ENCODE measurements at places on chromosomes 16 and 17.

- peak; percentile 87 for DNase-seq
Observed at GRCh38 chr16:56547120-56547948, 17.5 kb upstream of the MT4 start.

DNA sequence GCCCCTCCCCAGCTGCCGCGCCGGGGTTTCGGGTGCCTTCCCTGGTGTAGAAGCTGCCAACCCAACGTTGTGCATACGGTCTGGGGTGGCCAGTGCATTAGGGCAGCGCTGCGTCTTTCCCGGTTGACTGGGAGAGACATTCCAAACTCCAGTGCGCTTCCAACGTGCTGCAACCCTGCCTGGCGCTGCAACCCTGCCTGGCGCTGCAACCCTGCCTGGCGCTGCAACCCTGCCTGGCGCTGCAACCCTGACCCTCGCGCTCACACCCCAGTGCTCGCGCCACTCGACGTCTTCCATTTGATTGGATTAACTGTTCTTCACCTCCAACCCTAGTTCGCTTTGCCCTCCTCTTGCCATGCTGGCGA is 488 bp upstream of the HAP1 start:
- DNase-seq, result no peak

GRCh38 chr17:75754378-75755204 is 10.4 kb downstream of the GALK1 start:
- no peak for DNase-seq

DNA sequence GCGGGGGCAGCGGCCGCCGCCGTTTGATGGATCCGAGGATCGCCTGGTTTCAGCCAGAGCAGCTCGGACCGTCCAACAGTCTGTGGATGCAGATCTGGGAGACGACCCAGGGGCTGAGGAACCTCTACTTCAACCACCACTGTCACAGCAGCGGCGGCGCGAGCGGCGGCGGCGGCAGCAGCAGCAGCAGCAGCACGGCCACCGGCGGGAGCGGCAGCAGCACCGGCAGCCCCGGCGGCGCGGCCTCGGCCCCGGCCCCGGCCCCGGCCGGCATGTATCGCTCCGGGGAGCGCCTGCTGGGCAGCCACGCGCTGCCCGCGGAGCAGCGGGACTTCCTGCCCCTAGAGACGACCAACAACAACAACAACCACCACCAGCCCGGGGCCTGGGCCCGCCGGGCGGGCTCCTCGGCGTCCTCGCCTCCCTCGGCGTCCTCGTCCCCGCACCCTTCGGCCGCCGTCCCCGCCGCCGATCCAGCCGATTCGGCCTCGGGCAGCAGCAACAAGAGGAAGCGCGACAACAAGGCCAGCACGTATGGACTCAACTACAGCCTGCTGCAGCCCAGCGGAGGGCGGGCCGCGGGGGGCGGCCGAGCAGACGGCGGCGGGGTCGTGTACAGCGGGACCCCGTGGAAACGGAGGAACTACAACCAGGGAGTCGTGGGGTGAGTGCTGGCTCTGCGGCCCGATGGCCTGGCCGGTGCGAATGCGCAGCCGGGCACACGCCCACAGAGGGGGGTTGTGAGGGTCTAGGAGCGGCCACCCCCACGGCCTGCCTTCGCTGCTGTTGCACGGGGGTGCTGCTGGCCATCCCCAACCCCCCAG is 702 bp downstream of the TENT4B start:
- DNase-seq, result no peak

DNA sequence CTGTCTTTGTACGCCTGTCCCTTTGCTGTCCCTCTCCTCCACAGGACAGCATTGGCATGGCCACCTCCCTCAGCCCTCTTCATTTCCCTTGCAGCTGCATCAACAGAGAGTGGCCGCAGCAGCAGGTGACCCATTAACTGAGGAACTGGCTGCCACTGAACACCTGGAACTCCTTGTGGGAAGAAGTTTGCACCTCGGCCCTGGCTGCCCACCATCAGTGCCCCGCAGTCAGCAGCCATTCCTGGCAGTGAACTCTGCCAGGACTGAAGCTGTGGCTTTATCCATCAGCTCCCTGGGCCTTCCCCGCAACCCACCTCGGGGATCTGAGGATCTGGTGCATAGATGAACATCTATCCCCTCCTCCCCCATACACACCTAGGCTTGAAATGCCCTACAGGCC is 13.1 kb upstream of the RNF135 start:
- DNase-seq, result no peak

DNA sequence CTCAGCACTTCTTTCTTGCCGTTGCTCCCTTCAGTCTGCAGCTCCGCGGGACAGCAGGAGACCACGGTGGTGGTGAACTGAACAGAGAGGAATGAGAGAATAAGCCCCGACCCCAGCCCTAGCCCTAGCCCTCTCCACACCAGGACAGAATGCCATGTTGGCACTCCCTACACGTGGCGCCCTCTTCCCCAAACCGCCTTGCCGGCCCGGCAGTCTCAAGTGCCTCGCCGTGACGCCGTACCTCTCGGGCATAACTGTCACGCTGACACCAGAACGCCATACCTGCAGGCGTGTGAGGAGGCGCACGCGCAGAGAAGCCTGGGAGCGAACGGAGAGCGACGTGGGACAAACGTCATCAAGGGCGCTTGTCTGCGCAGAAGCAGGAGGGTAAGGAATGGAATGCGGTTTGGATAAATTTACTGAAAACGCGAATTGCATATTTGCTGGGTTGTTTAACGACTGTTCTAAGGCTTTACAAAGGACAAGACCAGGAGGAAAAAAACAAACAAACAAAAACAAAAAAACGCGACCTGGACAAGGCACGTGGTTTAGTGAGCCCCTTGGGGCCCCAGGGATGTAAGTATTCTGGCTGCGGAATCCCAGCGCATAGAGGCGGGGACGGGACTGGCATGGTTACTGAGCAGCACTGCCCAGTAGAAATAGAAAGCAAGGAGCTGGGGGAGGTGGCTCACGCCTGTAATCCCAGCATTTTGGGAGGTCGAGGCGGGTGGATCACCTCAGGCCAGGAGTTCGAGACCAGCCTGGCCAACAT is at the start of gene AARSD1:
TSS of gene AARSD1 (minus strand) at position 294 of the 772 bp plus-strand sequence. CDS start at position 280, 14 bp downstream.
- DNase-seq, result peak; percentile 79
